Activated CD8-positive, alpha-beta T cell treated with anti-CD3 and anti-CD28 coated beads, Interleukin-2, amount 10 ng/mL, durations not matched to agents 7 days and 5 days (primary cell): ENCODE measurements at places on chromosomes 16 and 17. TPM values are rescaled to one million over a fixed set of nuclear protein-coding genes. Genes with fewer than 3 reads are reported as not detected.

DNA sequence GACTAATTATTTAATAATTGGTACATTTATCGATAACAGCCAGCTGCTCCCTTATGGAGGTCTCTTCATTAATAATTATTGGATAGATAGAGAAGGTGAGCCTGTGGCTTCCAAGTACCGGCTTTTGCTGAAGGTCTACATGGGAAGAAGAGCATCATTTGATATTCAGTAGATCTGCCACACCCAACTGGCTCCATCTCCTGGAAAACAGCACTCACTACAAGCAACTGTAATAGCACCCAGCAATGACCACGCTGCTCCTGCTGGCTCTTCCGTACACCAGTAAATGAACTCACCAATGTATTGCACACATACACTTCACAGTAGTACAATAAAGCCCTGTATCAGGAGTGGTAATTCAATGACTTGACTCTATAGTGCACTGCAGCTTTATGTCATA, 19.5 kb downstream of the MARVELD3 start:
- peak; percentile 29 for DNase-seq

Gene INCA1
- 0.29 TPM for total RNA-seq

DNA sequence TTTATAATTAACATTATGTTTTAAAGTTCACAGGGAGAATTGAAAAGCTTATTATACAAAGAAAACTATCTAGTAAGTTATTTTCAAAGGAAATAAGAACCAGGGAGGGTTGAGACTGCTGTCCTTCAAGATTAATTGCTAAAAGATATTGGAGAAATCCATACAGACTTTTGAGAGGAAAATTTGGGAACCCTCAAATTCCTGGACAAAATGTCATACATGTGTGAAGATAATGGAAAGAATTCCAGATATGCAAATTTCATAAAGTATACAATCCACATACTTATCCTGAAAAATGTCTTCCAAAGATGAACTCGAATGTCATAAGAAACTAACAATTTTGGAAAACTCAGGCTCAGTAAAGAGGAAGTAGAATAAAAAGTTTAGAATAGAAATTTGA, 213.8 kb downstream of the HS3ST3A1 start:
- no peak for DNase-seq

GRCh38 chr17:12342161-12342560, 321.5 kb downstream of the MAP2K4 start:
- no peak for DNase-seq

Gene RGS11
- not detected for total RNA-seq
